ENCODE measurements at places on chromosomes 2 and 18.

GRCh38 chr18:56409736-56410135 lies 228.7 kb downstream of the TXNL1 start:
- no peak for DNase-seq

DNA sequence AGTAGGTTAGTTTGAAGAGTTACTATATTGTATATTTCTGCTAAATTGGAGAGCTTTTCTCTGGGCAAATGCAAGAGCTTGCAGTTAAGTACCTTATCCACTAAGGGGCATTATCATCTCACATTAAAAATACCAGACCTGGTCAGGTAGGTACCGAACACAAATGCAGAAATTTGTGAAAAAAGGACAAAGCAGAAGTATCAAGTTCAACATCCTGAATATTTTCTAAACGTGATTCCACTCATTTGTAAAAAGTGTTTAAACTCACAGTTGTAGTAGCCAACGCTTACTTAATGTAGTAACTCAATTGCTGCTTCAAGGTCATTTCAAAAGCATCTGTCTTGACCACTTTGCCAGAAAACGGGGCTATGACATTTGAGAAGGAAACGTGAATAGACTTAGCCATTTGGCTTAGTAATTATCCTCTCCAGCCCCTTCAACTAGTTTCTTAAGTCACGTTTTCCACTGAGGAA lies 52.1 kb downstream of the CYRIA start:
- peak; percentile 66 for DNase-seq

DNA sequence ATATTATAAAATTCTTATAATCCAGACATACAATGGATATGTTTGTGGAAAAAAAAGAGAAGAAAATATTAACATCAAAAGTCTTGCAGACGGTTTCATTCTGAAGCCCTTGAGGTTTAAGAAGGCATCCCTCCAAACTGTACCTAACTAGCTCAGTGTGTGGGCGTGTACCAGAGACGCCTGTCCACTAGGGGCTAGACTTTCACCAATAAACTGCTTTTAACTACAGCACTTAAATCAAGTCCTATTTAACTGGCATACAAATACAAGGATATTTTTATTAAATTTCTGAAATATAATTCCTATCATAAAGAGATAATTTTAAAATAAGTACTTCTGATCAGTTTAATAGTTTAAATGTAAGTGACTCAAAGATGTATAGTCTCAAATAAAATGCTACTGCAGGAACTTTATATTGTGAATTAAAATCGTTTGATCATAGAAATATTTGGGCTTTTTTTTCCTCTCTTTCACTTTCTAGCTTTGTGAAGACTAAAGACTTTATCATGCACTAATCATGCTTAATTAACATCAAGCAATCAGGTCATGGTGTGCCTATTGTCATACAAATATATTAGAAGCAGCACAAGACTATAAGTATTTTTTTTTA lies 437.7 kb downstream of the SATB2 start:
- DNase-seq, result peak; percentile 3

DNA sequence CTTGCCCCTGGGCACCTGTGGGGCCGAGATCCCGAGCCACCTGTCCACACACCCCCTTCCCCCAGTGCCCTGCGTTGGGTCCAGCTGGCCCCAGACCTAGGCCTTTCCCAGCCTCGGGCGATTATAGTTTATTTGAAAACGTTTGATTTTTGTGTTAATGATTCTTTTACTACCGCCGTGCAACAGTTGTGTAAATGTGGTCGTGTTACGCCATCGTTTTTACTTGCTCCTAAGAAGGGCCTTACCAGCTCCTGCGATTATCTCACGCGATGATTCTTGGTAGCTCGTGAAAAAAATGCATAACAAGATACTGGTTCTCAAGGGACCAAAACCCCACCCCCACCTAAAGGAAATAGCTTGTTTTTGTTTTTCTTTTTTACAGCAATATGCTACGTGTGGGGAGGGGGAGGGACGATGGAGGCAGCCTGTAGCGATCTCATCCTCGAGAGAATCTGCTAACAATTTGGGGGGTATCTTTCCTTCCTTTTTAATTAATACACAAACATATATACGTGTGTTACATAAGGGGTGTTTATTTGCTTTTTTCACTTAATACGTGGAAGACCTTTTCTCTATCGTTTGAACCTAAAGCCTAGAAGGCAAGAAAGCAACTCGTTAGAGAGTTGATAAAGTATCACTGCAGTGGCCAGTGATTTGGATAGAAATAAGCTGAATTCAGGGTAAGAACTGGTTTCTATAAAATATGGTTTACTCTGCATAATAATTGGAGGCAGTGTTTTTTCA lies 1.0 kb downstream of the ZDBF2 start:
- peak; percentile 40 for DNase-seq

GRCh38 chr2:157741819-157742484 lies 113.3 kb upstream of the ACVR1C start:
- no peak for DNase-seq

DNA sequence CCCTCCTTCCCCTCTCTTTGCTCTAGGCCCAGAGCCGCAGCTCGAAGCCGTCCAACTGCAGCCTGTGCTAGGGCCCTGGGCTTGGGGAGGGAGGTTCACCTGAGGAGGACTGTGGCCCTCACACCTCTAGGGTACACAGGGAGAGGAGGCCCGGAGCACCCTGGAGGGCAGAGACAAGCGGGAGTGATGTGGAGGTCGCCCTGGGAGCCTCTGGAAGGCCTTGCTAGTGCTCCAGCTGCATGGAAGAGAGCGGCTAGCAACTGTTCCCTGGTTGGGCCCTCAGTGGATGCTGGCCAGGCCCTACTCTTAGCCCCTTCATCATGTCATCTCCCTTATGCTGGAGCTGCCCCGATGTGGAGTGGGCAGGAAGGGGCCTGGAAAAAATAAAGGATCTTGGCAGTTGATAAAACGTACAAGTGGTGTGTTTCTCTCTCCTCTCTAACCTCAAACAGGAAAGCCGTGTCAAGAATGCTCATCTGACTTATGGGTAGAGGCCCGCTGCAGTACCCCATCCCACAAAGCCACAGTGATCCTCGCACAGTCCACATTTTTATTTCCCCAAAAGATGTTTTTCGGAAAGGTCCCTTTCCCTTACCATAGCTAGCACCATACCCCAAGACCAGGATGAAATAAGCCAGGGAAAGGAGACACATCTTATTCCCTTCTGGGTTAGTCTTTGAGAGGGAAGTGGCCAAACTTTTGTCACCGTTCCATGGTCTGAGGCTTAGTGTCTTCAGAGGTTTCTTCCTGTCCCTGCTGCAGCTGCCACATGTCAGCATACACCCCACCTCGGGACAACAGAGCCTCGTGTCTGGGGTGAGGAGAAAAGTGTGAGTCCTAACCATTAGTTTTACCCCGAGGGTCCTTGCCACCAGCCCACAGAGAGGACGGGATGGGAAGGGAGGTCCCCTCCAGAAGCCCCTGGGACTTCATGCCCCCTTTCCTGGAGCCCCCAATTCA lies 2.9 kb downstream of the ZFAND2B start:
- no peak for DNase-seq

GRCh38 chr2:146817613-146818012 lies 1027.2 kb upstream of the ACVR2A start:
- no peak for DNase-seq

GRCh38 chr18:58580078-58580477 lies 48.8 kb downstream of the ALPK2 start:
- no peak for DNase-seq

DNA sequence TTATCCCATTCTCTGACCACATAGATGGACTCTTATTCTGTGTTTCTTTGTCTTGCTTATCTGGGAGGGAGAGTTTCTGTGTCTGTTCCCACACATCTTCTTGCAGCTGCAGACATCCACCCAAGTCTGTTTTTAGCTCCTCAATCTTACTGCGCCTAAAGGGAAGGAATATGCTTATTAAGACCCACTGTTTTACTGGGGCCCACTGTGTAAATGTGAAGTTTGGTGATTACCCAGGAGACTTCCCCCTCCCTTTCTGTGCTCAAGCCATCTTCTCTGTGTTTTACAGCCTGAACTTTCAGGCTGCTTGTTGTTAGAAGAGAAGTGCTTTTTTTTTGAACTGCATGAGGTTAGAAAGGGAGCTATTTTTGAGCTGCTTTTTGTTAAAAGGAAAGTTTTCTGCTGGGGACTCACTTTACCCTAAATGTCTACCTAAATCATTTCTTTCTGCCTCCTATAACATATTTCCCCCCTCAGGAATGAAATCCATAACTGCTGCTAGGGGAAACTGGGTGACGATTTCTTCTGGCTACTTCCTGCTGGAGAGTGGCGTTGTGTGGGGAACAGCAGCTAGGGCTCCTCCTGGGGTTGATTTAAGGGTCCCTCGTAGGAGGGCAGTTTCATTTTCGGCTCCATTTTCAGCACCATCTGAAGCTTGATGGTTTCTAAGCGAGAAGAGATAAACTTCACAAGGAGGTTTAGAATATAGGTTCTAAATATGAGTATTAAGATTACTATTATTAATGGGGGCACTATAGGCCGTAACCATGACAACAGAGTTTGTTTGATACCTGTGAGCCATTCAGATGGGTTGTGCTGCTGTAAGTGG lies 39.5 kb upstream of the GMCL1 start:
- no peak for DNase-seq

DNA sequence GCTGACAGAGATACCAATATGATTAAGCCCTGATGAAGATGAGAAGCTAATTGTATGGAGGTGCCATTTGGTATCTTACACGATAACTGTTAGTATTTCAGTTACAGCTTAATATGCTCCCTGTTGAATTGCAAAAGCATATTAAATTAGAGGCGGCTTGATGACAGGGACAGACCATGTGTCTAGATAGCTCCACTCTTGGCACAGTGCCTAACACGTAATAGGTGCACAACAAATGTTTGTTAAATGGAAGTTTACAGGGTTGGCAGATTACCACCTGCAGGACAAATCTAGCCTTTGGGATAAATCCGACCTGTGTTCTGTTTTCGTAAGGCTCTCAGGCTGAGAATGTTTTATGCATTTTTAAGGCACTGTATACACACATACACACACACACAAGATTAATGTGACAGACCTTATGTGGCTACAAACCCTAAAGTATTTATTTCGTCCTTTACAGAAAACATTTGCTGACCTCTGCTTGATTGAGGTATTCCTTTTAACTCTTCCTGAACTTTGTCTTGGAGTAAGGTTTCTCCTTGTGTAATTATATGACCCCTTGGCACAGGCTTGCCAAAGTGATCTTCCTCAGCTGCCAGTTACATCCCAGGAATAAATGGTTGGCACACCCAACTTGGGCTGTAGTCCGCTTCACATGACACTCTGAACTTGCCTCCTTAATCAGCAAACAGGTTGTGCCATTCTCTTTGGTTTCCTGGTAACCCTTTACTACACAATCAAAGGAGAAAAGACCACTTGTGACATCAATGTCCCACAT lies 348.9 kb downstream of the HRH4 start:
- DNase-seq, result no peak

DNA sequence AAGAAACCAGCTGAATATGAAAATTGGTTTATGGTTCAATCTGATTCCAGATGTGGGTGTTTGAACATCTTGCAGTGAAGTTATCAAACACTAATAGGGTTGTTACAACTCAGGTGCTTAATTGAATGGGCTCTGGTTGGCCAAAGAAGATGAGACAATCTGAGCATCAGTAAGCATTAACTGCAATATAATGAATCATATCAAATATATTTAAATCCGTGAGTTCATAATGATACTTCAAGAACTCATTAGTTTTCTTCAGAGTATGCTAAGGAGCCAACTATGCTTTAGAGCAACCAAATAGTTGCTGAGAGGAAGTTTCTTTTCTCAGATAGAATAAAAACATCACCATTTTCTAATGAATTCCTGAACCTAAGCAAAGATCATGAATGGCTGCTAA lies 79.2 kb downstream of the NCOA1 start:
- no peak for DNase-seq

DNA sequence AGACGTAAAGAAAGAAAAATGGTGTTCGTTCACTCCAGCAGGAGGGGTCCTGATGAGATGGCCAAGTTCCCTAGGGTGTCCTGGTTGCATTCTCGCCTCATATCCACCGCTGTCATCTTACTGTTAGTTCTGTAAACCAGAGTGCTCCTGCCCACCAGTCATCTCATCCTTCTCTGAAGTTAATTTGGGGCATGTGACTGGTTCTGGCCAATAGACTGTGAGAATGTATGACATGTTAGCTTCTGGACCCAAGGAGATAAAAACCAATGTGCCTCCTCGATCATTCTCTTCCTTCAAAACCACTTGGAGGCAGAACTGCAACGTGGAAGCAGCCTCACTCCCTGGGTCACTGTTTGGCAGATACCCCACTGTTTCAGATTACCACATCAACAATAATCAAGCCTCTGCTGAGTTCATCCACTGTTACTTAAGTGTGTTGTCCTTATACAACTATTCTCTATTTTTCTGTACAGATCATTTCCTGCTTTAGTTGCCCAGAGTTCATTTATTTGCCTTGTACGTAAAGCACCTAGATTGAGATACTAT lies 759.1 kb downstream of the TSN start:
- no peak for DNase-seq

DNA sequence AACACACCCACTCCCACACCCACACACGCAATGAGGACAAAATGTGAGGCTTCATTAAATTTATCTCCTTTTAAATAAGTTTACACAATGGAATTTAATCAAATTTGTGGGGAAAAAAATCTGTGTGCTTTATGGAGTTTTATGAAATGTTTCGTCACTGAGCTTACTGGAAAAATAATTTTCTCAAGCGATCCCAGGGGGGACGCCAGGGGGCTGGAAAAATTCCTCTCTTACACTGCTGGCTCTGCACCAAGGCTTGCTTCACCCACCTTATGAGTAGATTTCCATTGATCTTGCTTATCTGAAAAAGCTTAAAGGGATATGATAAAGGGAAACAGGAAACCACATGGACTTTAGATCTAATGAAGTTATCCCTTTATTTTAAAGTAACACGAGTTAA lies 95.5 kb downstream of the CABYR start:
- no peak for DNase-seq

GRCh38 chr18:77547757-77548156 lies 298.1 kb downstream of the GALR1 start:
- no peak for DNase-seq

DNA sequence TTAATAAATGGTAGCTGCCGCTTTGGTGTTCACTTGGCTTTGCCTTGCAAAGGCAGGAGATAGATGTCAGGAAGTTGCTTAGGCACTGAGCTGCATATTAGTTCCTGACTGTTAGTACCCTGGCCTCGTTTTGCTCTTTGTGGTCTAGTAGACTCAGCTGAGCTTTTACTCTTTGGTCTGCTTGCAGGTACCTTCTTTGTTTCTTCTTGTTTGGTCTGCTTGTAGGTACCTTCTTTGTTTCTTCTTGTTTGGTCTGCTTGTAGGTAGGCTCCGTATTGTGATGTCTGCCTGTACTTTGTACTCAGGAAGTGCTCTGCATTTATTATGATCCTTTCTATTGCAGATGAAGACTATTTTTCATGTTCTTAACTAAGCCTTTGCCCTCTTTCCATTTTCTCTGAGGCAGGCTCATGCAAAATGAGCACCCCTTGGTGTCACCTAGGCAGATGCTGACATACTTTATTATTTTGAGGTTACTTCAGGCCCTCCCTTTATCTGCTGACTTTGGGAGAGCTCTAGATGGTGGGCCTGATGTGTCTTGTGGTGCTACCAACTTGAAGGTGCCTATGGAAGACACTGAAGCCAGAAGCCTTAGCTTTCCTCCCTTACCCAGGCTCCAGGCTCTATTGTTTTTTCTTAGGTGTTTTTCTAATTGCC lies 6.0 kb downstream of the RPIA start:
- DNase-seq, result no peak
